ENCODE measurements at places on chromosomes 4 and X.

DNA sequence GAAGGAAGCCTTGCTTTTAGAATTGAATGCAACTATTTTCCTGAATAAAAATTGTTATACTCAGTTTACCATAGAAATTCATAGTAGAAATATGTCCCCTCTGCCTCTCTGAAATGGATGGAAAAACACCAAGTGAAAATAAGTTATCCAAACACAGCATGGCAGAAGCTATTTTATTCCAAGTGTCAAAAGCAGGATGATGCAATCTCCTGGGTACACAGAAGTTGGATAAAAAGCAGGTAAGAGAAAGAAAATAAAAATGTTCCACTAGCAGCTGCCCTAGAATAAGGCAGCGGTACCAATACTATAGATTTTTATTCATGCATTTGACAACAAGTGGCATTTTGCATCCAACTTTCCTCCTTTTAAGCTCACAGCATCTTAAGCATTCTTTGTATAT, 89.0 kb upstream of the TENT5D start:
- DNase-seq = no peak

DNA sequence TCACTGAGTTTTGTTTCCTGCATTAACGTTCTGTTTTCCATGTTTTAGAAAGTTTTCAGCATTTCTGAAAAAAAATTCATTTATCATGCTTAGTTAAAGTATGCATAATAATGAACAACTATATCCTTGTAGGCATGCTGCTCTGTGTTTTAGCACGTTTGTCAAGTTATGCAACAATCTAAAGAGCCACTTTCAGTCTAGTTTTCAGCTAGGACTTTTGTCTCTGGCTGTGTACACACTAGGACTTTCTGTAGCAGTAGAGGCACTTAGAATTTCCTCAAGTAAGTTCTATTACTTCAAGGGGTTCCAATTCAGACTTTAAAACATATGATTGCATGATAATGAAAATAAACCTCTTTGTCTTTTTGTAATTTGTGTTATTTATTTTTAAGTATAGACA, 12.4 kb downstream of the DCAF8L1 start:
- no peak for DNase-seq

DNA sequence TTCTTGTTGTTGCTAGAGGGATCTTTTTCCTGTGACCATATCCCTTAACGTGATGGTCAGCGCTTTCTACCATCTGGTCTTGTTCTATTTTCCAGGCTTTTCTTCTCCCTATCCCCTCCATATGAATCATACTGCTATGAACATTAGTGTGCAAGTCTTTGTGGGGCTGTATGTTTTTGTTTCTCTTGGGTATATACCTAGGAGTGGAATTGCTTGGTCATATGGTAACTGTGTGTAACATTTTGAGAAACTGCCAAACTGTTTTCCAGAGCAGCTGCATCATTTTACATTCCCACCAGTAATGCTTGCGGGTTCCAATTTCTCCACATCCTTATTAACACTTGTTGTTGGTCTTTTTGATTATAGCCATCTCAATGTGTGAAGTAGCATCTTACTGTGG, 121.4 kb downstream of the SPRY1 start:
- DNase-seq = no peak

DNA sequence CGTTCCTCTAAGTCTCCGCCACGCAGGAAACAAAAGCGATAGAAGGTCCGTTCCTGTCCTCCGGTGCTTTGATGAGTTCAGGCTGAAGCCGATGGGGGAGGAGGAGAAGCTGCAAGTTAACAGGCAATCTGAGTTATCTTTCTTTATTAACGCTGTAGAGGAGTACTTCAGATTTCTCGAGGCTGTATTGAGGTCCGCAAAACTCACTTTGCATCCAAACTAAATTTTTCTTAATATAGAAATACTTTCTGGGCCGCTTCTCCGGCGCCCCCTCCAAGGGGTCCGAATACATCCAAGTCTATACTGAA, 395 bp upstream of the SOWAHB start:
- no peak for DNase-seq
